ENCODE measurements at places on chromosomes 6 and 20.

DNA sequence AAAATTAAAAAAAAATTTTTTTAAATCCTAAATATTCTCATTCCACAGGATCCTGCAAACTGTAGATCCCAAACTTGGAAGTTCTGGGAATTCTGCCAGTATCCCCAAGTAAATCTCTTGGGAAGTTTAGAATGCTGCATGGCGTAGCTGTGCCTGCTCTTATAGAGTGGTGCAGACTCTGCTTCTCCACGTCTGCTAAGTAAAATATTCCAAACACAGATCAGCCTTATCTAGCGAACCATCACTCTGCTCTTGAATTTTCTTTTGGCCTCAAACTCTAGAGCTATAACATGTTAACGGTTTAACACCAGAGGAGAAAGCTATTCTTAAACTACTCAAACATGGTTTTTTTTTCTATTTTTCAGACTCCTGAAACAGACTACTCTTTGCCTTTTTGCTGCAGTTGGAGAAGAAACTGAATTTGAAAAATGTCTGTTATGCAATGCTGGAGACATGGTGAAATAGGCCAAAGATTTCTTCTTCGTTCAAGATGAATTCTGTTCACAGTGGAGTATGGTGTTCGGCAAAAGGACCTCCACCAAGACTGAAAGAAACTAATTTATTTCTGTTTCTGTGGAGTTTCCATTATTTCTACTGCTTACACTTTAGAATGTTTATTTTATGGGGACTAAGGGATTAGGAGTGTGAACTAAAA, 138.5 kb upstream of the AKAP12 start:
- DNase-seq: no peak

- no peak for DNase-seq
Measured at GRCh38 chr6:43887340-43887858, 117.4 kb downstream of the VEGFA start.

DNA sequence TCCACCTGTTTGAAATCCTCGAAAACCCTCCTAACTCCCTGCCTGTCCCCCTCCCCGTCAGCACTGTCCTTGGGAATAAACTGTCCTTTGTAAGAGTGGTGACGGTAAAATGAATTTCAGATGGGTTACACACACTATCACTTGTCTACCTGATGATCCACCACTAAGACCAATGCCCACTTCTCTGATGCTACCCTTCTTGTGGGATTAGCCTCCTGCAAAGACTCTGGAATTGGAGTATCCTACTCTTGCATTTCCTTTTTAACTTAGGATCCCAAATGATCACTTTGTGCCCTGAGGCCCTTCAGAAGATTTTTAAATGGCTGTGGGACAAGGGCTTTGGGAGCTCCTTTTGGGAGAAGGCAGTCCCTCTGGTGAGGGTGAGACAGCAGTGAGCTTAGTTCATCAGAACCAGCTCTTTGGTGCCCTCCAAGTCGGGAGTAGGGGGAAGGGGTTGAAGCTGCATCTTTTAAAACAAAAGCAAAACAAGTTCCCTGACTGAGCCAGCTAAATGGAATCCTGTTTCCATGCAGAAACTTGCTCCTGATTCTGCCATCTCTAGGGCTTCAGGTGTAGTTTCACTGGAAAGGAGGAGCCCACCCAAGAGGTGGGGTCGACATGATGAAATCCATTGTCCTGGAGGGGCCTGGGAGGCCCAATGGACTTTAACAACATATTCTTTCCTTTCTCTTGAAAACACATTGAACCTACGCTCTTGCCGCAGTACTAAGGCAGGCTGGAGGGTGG, 86.5 kb downstream of the ASXL1 start:
- DNase-seq: no peak

DNA sequence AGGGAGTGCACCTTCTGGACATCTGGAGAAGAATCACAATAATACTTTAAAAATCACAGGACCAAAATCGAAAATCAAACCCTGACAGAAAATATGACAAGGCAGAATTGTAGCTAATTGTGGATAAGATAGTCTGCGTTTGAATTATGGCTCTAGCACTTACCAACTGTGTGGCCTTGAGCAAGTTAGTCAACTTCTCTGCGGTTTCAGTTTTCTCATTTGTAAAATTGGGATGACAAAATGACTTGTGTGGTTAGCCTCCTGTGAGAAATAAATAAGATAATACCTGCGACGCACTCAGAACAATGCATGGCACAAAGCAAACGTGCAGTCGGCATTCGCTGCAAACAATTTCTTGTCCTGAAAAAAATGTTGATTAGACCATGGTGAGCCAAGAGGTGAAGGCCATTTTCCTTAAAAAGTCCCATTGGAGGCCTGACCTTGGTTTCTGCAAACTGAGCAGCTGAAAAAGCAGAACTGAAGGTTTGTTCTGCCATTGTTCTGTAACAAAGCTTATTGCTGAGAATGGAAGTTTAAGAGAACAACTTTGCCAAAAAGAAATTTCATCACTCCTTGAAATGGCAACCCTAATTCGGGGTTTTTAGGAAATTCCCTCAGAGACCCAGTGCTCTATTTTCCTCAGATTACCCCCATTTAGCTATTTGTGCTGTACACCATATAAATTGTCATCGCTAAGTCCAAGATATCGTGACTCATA, 266.3 kb downstream of the ERMARD start:
- no peak for DNase-seq

DNA sequence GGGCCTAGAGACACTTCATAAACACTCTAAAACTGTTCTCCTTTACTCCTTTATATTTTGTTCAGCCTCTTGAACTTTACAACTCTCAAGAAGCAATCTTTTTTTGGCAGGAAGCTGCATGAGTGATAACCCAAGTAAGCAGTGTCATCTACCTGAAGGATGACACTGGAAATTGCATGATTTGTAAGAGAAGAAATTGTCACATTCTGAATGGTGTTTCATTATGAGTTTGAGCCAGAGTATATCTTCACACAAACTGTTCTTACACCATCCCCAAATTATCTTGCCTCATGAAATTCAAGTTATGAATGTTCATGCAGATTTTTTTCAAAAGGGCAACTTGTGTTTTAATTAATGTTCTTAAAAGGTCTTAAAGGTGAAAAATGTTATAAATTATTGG, 799.3 kb downstream of the TBC1D32 start:
- DNase-seq: no peak

GRCh38 chr6:150928882-150929281, 63.4 kb downstream of the MTHFD1L start:
- DNase-seq: peak; percentile 14

DNA sequence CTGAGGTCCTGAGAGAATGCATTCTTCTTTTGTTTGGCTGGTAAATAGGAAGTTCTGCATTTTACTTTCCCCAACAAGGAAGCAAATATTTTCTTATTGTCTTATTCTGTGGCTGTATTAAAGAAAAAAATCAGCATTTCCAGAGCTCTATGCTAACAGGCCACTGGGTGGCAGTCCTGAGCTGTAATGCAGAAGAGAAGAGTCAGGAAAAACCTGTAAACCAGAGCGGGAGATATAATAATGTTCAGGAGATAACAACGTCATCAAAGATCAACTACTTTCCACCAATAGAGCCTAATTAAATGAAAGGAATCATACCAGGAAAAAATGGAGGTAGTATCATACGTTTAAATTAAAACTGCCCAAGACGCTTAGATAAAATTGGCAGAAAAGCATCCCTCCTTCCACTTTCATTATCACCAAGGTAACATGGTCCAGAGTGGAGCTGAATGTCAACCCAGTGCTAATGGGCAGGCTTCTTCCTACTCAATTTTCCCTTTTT, 55.6 kb upstream of the CARMIL1 start:
- peak; percentile 48 for DNase-seq

DNA sequence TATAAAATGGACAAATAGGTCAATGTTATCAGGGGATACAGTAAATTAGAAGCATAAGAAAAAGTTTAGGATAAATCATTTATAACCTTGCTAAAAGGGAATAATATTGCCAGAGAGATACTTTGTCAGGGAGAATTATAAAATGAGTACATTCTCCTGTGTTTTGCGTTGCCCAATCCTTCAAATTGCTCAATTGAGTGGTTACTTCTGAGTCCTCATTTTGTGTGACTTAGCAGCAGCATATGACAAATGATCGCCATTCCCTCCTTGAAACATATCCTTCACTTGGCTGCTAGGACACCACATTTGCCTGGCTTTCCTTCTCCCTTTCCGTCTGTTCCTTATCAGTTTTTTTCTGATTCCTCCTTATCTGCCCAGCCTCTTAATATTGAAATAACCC, 106.7 kb upstream of the FLRT3 start:
- no peak for DNase-seq

- peak; percentile 99 for DNase-seq
Measured at GRCh38 chr6:131950767-131951575, at the start of gene CCN2. Gene CCN2, minus strand, starts transcription at chr6:131951372. Its CDS starts 200 bp downstream, at chr6:131951172.

DNA sequence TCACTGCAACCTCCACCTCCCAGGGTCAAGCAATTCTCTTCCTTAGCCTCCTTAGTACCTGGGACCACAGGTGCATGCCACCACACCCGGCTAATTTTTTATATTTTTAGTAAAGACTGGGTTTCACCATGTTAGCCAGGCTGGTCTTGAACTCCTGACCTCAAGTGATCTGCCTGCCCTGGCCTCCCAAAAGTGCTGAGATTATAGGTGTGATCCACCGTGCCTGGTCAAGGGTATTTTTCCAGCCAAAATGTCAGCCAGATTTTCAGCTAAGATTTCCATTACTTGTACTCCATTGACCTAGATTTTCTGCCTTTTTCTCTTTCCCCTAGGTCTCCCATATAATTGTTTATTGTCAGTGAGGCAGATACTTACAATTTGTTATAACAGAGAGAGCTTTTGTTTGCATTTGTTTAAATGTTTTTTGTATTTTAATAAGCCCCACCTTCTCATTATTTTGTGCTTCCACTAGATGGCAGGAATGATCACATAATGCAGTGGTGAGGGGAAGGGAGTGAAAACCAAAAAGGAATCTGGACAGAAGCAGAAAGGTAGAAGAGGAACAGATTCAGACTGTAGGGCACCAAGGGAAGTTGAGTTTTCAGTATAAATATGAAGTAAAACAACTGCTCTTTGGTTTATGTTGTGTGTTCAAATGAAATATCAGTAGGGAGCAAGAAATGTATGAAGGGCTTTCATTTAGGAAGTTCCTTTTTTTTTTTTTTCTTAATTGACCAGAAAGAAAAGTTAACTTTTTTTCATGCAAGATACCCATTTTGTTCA, 29.7 kb downstream of the RPF2 start:
- no peak for DNase-seq

- no peak for DNase-seq
Measured at GRCh38 chr20:14956026-14956425, 618.6 kb upstream of the FLRT3 start.
